Forelimb muscle (tissue), 1 donor: ENCODE measurements at places on chromosomes 5 and 9.

- no peak for DNase-seq
These were observed 54.9 kb upstream of the OSMR start for GRCh38 chr5:38790891-38791290.

DNA sequence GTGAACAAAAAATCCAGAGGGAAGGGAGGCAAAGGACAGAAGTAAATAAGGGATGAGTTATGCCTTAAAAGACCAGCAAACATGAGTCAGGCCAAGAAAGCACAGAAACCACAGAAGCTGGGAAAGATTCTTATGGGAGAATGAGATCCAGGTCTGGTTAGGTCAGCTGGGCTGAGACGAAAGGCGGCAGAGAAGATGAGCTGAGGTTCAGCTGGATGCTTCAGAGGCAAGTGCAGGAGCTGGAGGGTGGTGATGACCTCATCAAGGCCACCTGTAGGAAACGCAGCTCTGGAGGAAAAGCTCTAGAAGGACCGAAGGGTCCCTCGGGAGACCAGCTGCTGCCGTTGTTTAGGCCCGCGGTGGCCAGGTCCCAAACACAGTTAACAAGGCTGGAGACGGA, 152.0 kb downstream of the MYO10 start:
- no peak for DNase-seq

DNA sequence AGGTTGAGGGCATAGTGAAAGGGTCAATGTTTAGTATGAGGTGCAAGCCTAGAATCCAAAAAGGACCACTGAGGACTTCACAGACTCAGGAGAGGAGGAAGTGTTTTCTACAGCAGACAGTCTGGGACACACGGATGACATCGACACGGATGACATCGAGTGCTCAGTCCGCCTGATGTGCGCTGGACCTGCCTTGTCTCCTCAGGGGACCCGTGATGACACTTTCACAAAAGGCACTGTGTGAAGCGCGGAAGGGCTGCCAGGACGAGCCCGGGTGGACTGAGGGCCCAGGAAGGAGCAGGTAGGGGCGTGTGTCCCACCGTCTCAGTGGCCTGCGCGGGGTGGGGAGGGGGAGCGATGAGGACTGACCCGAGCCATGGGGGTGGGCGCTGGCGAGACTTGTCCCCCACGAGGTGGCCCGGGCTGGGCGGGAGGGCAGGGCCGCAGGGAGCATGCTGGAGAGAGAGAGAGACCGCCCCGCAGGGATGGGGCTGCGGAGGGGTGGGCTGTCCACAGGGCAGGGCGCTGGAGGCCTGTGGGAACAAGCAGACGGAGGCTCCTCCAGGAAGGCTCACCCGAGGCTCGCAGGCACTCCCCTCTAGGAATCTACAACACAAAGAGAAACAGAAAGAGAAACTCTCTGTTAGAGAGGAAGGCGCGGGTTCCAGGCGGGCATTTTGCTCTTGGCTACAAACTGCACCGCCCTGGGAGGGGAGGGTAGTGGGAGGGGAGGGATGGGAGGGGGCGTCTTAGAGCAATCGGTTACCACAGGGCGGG, 54.9 kb downstream of the USP20 start:
- DNase-seq = no peak

GRCh38 chr9:106307670-106308069, 555.3 kb upstream of the ZNF462 start:
- DNase-seq = no peak

DNA sequence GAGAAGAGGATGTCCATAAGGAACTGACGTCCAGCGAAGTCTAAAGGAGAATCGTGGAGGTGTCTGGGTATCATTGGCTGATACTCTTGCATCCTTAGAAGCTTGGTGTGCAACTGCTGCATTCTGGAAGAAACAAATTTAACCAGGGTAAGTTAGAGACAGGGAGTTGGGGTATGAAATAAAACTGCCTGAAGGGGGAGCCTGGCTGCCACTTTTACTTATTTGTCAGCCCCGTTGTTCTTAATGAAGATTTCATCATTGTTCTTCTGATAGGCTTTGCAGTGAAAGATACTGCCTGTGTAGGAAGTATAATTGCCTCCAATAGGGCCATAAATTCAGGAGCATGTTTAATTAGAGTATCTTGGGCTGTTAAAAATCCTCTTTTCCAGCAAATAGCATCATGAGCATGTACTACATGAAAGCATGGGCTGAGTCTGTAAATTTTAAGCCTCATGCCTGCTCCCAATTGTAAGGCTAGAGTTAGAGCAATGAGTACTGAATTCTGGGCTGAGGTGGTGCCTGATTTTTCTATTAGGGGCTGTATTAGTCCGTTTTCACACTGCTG, 1264.5 kb upstream of the ACO1 start:
- DNase-seq = no peak

- no peak for DNase-seq
These were observed 207.1 kb downstream of the GABRG2 start for GRCh38 chr5:162274679-162275078.

- peak; percentile 86 for DNase-seq
These were observed 17.5 kb downstream of the TLE1 start for GRCh38 chr9:81671880-81672280.

DNA sequence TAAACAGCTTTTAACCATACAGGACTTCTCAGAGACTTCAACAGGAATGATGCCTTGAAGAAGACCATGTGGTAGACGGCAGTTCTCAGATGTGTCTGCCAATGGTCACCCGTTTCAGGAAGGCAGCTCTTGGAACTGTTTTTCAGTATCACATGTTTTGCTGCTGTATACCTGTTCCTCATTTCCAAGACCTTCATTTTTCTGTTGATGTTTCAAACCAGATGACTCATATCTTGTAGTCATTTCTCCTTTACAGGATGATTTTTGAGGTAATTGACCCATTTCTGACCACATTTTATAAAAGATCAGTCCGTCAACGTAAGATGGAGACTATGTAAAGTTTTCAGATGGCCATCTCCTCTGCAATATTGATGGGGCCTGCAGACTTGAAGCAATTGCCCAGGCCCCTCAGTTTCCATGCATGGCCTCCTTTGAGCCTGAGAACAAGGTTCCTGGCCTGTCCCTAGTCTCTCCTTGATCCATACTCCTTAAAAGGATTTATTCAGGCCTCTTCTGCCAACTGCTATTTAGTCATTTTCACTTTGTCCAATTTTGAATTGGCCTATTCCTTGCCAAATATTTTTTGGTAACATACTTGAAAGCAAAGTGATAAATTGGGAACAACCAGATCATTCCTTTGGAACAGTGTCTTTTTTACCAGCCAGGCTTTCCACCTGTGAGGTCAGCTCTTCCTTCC, 128.6 kb downstream of the PDZD2 start:
- DNase-seq = no peak
